ENCODE measurements at places on chromosomes 13 and 19.

- no peak for DNase-seq
Observed at GRCh38 chr13:83450591-83450990, 431.7 kb downstream of the SLITRK1 start.

GRCh38 chr13:44388427-44389059 is 14.9 kb downstream of the SERP2 start:
- DNase-seq = no peak

DNA sequence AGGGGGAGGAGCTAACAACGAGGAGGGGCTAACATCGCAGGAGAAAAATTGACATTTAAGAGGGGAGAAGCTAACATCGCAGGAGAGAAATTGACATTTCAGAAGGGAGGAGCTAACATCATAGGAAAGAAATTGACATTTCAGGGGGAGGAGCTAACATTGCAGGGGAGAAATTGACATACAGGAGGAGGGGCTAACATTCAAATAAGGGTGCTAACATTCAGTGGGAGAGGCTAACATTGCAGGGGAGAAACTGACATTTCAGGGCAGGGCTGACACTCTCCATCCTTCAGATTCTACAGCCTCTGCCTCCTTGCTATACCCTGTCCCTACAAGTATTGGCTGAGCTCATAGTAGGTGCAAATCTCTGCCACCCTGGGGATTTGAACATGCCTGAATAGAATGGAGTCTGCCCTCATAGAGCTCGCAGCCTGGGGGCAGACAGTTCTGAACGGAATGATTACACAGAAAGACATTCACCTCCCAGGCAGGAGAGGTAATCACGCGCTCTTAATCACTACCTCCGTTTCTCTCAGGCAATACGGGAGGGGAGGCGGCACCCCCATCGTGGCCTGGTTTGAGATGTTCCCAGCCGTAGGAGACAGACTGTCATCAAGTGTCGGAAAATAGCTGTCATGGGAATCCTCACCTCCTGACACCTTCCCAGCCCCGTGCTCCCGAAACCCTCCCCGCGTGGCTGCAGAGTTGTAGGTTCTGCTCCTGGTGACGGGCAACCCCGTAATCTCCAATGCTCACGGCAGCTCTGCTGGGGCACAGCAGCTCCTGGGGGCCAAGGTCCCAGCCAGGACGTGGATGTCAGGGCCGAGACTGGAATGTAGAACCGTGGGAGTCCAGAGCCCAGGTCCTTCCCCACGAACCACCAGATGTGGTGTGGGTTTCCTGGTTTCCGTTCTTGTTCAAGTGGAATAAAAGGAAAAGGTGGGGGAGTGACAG is 9.5 kb downstream of the GPR32 start:
- no peak for DNase-seq

DNA sequence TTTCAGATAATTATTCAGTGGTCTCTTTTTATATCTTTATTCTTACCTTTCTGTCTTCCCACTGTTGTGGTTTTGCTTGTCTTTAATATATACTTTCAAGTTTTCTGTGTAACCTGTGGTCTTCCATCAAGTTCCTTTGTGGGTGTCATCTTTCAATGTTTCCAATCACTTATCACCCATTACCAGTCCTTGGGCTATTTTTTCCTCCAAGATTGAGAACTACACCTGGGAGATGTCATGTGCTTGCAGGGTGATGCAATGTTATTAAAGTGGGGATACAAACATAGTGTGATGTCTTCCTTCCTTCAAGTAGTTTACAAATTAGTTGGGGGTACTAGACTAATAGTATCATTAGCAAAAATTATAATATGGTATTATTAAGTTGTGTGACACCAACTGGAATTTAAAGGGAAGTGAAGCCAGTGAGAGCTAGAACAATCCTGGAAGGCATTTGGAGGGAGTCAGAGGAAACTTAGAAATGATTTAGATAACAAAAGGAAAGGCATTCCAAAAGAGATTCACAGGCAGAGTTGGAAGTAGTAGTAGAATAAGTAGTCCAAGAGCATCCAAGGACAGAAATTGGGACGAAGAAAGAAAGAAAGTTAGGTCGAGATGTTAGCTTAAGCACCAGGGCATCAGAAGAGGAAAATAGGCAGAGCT is 3.4 kb downstream of the FNDC3A start:
- DNase-seq = no peak

GRCh38 chr13:49308921-49309408 is 61.2 kb downstream of the CDADC1 start:
- DNase-seq = no peak

GRCh38 chr13:74747186-74747955 is 613.2 kb upstream of the KLF12 start:
- no peak for DNase-seq

DNA sequence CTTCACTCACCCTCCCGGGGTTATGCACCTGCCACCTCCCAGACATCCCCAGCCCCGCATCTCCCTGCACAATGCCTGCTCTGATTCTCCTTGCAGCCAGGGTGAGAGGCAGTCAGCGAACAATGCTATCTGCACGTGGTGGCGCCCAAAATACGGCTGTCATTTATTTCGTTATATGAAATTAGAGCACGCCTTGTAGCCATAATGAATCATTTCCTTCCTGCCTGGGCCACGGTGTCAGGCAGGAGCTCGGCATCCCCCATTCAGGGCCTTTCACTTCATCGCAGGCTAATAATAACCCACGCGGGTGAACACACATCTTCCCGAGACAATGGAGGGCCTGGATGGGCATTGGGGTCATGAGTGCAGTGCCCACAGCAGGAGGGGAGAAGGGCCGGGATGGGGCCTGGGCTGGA is 143.8 kb upstream of the ZNF507 start:
- DNase-seq = no peak

DNA sequence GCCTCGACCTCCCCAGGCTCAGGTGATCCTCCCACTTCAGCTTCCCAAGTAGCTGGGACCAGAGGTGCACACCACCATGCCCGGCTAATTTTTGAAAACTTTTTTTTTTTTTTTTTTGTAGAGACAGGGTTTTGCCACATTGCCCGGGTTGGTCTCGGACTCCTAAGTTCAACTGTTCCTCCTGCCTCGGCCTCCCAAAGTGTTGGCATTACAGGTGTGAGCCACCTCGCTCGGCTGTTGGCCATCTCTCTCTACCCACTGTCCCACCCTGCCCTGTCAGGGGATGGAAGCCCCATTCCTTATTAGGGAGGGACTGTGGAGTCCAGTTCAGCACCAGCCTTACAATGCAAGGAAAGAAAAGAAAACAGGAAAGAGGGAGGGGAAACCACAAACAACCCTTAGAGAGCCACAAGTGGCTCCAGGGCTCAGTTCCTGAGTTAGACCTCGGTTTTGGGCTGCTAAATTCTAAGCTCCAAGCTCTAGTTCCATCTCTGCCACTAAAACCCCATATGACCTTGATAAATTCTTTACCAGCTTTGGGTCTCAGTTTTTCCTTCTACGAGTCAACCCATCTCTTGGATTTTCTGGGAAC is 31.7 kb downstream of the ACTL9 start:
- no peak for DNase-seq

- DNase-seq = no peak
Observed at GRCh38 chr13:20700288-20700687, 3.2 kb upstream of the IL17D start.

- no peak for DNase-seq
Observed at GRCh38 chr13:112968910-112969691, at the start of gene MCF2L. Gene MCF2L (plus strand): TSS chr13:112969214. CDS start chr13:112969380, 166 bp downstream.

DNA sequence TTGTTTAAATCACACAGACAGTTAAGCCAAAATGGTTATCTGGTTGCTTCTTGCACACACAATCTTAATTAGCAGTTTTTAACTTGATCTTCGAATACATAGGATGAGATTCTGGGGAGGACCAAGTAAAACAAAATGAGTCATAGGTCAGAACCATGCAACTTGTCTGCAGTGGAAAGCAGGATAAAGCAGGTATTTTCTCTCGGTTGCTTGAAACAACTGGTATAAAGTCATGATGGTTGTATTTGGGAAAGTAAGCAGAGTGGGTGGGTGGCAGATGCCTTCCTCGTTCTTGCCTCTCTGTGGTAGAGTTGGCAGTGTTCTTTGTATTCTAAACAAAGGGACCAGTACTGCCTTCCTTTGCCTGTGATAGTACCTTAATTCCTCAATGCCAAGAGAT is 167.0 kb downstream of the COG6 start:
- DNase-seq = no peak

DNA sequence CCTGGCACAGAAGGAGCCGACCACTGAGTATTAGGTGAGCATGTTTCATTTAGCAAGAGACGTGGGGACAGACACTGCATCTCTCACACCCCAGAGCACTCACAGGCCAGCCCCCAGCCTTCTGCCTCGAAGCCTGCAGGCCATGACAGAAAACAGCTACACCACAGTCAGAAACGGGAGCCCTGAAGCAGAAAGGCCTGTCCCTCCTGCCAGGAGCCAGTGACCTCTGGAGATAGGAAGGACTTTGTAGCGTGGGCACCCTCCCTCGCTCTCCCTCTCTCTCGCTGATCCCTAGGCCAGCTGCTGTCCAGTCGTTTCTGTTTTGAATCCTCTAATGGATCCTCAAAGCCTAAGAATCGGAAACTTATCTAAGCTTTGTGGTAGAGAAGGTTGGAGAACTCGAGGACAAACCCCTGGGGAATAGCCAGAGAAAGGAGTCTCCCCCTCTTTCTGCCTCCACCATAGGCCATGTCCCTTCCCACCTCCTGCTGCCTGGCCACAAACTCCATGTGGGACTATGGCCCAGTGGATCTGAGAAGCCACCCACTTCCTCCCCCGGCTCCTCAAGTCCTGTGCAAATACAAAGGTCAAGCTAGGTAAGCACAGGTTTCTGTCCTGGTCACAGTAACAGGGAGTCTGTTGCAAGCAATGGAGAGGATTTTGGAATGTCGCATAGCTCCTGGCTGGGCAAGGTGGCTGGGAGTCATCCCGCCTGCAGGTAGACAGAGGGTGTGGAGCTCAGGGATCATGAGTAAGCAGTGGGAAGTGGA is 95.1 kb downstream of the NUFIP1 start:
- DNase-seq = no peak

DNA sequence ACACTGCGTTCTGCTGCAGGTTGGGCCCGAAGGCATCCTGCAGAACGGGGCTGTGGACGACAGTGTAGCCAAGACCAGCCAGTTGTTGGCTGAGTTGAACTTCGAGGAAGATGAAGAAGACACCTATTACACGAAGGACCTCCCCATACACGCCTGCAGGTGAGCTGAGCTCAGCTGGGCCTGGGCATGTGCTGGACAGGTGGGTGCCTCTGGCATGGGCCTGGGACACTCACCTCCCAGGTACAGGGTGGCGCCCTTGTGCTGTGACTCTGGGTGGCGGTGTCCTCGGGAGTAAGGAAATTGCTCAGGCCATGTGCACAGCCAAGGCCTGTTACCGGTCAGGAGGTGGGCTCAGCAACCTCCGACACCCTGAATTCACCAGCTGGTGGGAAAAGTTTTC is 14.2 kb downstream of the UPF1 start:
- DNase-seq = no peak

DNA sequence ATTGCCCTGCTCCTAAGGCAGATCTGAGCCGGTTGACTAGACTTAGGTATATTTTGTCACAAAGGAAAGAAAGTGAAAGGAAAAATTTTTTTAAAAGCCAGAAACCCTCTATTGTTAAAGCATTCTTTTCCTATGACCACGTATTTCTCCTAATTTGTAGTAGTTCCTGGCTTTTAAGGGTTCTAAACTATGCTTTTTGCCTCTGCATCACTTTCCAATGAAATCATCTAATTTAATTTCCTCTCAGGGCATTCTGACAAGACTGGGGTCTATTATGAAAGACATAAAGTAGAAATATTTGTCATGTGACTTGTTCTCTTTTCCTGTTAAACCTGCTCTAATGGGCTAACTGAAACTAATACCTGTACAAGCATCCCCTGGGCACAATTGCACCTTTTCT is 233.0 kb upstream of the PRR20A start:
- no peak for DNase-seq

GRCh38 chr13:60716313-60716712 is 319.3 kb downstream of the TDRD3 start:
- no peak for DNase-seq

GRCh38 chr13:101700598-101700997 is 248.1 kb downstream of the ITGBL1 start:
- no peak for DNase-seq

DNA sequence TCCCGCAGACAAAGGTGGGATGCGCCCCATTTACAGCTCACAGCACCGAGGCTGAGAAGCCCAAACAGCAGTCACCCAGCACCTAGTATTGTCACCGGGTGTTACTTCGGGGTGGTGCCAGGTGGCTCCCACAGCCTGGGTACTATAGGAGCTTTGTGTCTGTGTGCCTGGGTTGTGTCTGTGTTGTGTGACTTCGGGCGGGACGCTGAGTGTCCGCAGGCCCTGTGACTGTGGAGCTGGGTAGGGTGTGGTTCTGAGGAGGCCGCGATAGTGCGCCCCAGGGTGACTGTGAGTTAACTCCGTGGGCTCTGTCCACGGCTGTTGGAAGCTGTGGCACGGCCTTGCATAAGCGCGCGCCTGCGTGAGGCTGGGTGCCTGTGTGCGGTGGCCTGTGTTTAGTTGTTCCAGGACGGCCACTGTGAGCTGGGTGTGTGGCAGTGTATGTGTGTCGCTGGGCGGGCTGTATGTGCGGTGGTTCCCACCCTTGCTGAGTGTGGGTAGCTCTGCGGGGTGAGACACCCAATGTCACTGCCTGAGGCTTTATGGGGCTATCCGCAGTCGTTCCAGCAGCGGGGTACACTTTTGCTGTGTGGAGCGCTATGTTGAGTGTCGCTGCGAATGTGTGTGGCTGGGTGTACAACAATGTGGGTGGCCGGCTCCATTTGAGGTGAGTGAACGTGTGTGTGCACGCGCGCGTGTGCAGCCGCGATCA is 559 bp upstream of the SSBP4 start:
- no peak for DNase-seq

DNA sequence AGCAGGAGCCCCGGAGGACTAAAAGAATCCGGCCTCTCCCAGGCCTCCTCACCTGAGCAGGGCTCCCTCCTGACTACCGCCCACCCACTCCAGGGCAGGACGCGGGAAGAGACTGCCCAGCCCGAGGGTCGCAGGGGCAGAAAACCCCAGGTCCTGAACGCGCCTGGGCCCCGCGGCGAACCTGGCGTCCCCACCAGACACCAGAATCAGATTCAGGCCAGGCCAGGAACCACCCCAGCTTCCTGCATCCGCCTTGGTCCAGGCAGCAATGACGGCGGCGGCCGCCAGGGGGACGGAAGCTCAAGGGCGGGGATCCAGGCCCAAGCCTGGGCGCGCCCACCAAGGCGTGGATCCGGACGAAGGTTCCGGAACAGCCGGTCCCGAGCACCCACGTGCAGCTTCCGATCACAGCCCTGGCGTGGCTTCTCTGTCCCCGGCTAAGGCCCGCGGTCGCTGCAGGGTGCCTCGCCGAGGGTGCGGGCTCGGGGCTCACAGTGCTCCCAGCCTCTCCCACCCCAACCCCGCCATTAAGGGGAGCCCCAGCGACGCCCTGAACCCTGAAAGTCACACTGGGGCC is 3.6 kb downstream of the LGALS7 start:
- DNase-seq = no peak

DNA sequence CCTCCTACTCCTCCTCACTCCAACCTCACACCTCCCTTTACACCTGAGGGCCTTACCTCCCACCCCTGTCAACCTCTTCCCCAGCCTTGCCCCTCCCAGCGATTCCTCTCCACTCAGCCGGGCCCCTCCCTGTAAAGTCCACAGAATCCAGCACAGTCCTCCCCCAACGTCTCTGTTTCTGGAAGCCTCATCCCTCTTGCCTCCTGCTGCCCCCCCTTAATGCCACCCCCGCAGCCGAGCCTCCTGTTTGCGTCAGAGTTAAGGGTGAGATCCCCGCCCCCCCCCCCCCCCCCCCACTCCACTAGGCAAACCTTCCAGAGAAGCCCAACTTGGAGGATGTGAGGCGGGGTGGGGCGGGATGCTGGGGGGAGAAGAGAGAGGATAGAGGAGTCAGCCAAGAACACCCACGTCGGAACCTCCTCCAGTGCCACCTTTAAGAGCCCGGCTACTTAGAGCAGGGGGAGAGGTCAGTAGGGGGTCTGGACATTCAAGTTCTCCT is 2.1 kb downstream of the UNC13A start:
- no peak for DNase-seq

Data from HS-5 (cell line).